ENCODE measurements at places on chromosomes 3 and 15.

GRCh38 chr3:170277833-170278580, 55.8 kb downstream of the PRKCI start:
- no peak for DNase-seq

DNA sequence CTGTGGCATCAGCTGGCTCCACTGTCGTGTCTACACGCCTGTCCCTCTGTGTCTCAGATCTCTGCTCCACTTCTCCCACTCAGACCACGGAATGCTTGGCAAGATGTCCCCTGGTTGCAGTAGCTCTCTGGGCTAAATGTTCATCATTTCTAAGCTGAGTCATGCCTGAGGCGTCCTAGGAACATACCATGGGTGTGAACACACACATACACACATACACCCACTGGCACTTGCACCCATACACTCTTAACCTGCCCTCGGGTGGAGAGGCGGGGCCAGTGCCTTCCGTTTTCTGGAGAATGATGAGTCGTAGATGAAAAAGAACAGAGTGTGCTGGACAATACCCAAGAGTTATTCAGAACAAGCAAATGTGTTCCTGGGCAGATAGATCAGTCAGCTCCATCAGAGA, 72.4 kb downstream of the SENP2 start:
- DNase-seq = no peak

GRCh38 chr3:157542711-157543500, 39.7 kb upstream of the VEPH1 start:
- DNase-seq = peak; percentile 65

DNA sequence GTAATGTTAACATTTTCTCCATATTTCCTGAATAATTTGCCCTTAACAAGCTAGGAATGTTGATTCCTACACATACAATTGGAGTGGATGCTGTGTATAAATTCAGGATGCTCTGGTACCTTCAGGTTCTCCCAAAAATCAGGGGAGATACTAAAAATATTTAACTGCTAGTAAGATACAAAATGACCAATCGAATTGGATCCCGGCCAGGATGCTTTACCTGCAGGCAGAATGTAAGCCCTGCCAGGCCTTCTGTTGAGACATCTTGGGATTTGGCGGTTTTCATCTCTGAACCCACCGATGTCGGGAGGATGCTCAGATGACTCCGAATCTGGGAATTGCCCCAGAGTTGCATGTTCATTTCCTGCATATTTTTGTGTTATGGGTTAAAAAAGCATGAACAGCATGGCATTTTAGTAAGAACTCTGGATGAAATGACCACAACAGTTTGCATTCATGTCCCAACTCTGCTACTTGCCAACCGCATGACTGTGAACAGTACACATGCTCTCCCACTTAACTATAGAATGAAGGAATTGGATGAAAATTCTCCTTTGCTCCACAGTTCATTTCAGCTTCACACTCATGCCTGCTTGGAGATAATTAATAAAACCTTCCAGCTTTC, 241.4 kb upstream of the TBL1XR1 start:
- DNase-seq = no peak

DNA sequence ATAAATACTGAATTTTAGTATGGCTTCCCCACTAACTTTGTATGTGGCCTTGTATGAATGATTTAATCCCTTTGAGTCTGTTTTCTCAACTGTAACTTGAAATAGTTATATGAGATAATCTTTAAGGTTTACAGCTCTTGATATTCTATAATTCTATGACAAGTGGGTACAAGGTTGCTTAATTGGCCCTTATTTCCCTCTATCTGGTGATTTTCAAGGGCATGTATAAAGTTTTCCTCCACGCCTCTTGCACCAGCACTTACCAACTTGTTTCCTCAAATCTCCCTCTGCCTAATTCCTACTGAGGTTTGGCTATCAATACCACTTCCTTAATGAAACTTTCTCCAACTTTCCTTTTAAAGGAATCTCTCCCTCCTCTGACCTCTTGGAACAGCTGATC, 112.9 kb downstream of the ISL2 start:
- DNase-seq = no peak

- DNase-seq = no peak
These were observed 440.9 kb downstream of the CNTN6 start for GRCh38 chr3:1533763-1534162.

DNA sequence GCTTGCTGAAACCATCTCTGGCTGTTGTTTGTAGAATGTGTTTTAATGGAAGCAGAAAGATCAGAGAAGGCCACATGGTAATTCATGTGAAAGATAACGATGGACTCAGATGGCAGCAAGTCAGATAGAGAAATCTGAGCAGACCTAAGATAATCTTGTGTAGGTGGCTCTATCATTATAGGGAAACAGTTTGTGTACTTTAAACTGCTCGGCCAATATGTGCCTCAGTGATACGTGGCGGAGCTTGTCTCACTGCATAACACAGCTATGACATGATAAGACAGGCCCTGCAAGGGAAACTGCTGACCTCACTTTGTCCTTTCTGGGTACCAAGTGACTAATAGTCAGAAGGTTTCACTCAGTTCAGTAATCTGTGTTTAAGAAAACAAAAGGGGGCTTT, 51.0 kb downstream of the MME start:
- DNase-seq = no peak
